ENCODE measurements at places on chromosomes 2 and 18. TPM values are rescaled to one million over a fixed set of nuclear protein-coding genes. Genes with fewer than 3 reads are reported as not detected.

GRCh38 chr2:5521461-5521860 lies 170.7 kb upstream of the SOX11 start:
- no peak for DNase-seq
- no peaks in the 10 kb centered on the region for H3K27me3 ChIP-seq
- no peak overlapping the region for H3K4me3 ChIP-seq
- no peaks in the 10 kb centered on the region for H3K36me3 ChIP-seq
- H3K27ac ChIP-seq, result no peak overlapping the region

DNA sequence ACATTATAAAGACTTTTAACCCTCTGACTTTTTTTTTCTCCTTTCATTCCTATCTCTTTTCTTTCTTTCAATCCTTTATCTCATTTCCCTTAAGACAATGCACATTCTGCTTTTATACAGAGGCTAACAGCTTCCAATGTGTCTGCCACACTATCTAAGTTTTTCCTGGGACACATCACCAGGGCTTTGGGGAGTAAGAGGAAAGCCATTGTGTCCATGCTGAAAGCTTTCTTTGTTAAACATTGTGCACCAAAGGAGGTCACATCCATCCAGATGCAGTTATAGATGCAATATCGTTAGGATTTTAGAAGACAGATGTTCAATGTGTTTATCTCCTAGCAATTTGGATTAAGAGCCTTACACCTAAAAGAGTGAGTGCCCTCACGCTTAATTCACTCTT lies 534.1 kb downstream of the CNTNAP5 start:
- H3K27ac ChIP-seq, result no peak overlapping the region
- H3K4me3 ChIP-seq, result no peak overlapping the region
- H3K36me3 ChIP-seq, result no peaks in the 10 kb centered on the region
- H3K27me3 ChIP-seq, result no peaks in the 10 kb centered on the region
- DNase-seq, result no peak
- H3K4me1 ChIP-seq, result no peaks in the 10 kb centered on the region

- H3K36me3 ChIP-seq, result no peaks in the 10 kb centered on the region
- DNase-seq, result peak; percentile 53
- peaks cover 5% of the 10 kb centered on the region for H3K4me1 ChIP-seq
- H3K27me3 ChIP-seq, result no peaks in the 10 kb centered on the region
- H3K4me3 ChIP-seq, result no peak overlapping the region
Observed at GRCh38 chr2:23803965-23804542, 122.9 kb downstream of the ATAD2B start.

DNA sequence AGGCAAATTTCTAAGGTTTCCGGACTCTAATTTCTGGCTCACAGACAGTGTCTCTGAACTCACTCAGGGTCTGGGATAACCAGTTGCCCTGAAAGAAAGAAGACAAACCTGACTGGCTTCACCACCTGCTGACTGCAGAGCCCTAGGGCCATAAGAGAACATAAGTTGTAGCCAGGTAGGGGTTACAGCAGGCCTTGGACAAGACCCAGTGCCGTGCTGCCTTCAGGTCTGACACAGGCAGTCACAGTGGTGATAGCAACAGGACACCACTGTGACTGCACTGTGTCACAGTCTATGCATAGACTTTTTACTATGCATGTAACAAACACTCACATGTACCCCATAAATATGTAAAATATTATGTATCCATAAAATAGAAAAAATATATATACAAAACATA lies 508.5 kb downstream of the PID1 start:
- H3K4me3 ChIP-seq, result no peak overlapping the region
- no peak for DNase-seq
- H3K36me3 ChIP-seq, result no peaks in the 10 kb centered on the region
- no peaks in the 10 kb centered on the region for H3K27me3 ChIP-seq
- H3K4me1 ChIP-seq, result no peaks in the 10 kb centered on the region

DNA sequence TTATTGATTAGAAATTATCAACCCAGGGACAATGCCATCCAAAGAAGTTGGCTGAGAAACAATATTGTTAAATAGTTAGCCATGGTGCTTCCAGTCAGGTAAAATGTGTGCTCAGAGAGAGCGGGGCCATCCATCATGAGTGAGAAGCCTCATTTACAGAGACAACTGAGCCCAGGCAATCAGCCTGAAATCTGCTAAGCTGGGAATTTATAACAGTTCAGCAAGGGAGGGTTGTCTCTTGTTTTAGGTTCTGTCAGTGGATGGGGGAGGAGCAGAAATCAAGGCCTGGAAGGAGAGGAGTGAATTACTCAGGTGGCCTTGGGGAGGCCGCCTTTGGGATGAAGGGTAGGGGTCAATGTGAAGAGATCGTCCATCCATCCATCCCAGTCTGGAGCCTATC lies 102.5 kb upstream of the ST8SIA3 start:
- H3K27ac ChIP-seq, result no peak overlapping the region
- H3K4me3 ChIP-seq, result no peak overlapping the region
- no peaks in the 10 kb centered on the region for H3K27me3 ChIP-seq
- H3K4me1 ChIP-seq, result no peaks in the 10 kb centered on the region

DNA sequence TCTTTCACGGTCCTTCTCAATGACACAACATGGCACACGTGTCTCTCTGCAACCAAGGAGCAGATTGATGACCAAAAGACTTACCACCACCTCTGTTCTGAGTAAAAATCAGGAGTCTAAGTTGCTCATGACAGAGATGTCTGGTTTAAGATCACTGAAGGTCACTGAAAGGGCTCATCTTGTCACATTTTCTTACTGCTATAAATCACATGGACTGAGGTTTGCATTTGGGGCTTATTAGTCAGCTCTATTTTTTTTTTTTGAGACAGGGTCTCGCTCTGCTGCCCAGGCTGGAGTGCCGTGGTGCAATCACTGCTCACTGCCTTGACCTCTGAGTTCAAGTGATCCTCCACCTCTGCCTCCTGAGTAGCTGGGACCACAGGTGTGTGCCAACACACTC lies 19.4 kb downstream of the CFLAR start:
- no peak for DNase-seq
- H3K4me3 ChIP-seq, result no peak overlapping the region
- peaks cover 43% of the 10 kb centered on the region for H3K36me3 ChIP-seq
- H3K4me1 ChIP-seq, result peaks cover 4% of the 10 kb centered on the region
- no peaks in the 10 kb centered on the region for H3K27me3 ChIP-seq

GCG gene
- total RNA-seq, result not detected

GREB1 gene
- total RNA-seq, result not detected

CCDC121 gene
- 2.2 TPM for total RNA-seq

Measured in IMR-90 (cell line).